H1 (cell line): ENCODE measurements at places on chromosomes 1 and 21.

DNA sequence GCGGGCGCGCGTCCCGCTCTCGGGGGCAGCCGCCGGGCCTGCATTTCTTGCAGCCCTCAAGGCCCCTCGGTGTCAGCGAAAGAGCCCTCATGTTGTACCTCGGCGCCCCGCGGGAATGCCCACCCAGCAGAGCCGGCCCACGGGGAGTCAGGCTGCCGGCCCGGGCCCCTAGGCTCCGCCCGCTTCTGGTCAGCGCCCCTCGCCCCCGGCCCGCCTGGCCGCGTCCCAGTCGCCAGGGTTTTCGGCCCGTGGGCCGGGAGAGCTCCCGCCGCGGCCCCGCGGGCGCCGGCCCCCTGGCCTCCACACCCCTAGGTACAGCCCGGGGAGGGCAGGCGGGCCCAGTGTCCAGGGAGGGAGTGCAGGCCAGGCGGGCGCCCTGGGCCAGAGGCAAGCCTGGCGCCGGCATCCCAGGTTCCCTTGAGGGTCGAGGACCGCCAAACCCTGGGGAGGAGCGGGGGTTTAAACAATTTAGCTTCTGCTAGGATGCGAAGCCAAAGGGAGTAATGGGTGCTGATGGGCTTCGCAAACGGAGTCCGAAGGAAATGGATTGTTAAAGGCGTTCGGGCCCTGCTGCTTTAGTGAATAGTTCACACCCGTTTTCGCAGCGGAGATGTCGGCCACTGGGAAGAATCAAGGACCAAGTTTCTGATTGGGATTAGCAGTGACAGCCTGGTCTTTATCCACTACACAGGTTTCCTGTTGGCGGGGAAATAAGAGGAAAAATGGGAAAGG, 486 bp upstream of the KCNA3 start:
- peak overlapping the region; percentile 51 for H3K4me3 ChIP-seq
- H3K27me3 ChIP-seq = peaks cover 50% of the 10 kb centered on the region
- H3K36me3 ChIP-seq = no peaks in the 10 kb centered on the region
- H3K4me1 ChIP-seq = no peaks in the 10 kb centered on the region

- no peaks in the 10 kb centered on the region for H3K4me1 ChIP-seq
- H3K36me3 ChIP-seq = no peaks in the 10 kb centered on the region
- no peak overlapping the region for H3K4me3 ChIP-seq
- no peaks in the 10 kb centered on the region for H3K27me3 ChIP-seq
- no peak for DNase-seq
- no peak overlapping the region for H3K27ac ChIP-seq
These were observed 200.7 kb downstream of the KCNT2 start for GRCh38 chr1:196407358-196408051.

GRCh38 chr1:48680411-48681035, 96.2 kb downstream of the BEND5 start:
- H3K4me3 ChIP-seq = no peak overlapping the region
- H3K27me3 ChIP-seq = no peaks in the 10 kb centered on the region
- DNase-seq = no peak
- H3K27ac ChIP-seq = no peak overlapping the region
- no peaks in the 10 kb centered on the region for H3K36me3 ChIP-seq
- no peaks in the 10 kb centered on the region for H3K4me1 ChIP-seq

DNA sequence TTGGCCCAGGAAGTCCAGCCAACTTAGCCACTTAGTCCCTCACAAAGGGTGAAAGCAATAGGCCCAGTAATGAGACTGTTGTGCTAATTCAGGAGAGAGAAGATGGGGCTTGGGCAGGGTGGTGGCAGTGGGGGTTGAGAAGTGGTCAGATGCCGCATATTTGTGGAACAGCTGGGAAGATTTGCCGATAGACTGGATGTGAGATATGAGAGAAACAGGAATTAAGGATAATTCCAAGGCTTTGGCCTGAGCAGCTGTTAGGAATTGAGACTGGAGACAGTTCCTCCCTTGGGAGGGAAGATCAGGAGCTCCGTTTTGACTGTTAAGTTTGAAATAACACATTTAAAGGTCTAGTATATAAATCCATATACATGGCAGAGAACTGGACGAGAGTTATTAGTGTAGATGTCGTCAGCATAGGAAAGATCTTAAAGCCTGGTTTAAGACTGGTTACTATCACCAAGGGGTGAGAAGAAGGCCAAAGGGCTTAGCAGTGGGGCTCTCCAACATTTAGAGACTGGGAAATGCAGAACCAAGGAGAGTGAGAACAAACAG, 323.7 kb upstream of the FAM78B start:
- H3K4me1 ChIP-seq = no peaks in the 10 kb centered on the region
- DNase-seq = no peak
- no peaks in the 10 kb centered on the region for H3K27me3 ChIP-seq
- H3K4me3 ChIP-seq = no peak overlapping the region
- no peaks in the 10 kb centered on the region for H3K36me3 ChIP-seq
- no peak overlapping the region for H3K27ac ChIP-seq

GRCh38 chr1:7007902-7008301, 222.6 kb downstream of the CAMTA1 start:
- no peaks in the 10 kb centered on the region for H3K36me3 ChIP-seq
- H3K4me3 ChIP-seq = no peak overlapping the region
- H3K27ac ChIP-seq = no peak overlapping the region
- no peaks in the 10 kb centered on the region for H3K27me3 ChIP-seq
- no peak for DNase-seq

DNA sequence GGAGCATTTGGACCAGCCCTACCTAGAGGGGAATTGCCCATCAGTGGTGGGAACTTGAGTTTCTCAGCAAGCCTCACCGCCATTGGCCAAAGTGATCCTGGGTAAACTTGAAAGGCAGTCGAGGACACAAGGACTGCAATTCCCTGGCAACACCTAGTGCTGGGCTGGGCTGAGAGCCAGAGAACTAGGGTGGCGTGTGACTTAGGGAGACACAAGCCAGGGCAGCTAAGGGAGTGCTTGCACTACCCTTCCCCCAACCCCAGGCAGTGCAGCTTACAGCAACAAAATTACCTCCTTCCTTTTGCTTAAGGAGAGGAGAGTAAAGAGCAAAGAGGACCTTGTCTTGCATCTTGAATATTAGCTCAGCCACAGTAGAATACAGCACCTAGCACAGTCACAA, 176.9 kb upstream of the PRMT6 start:
- H3K36me3 ChIP-seq = no peaks in the 10 kb centered on the region
- no peak overlapping the region for H3K4me3 ChIP-seq
- no peak for DNase-seq

DNA sequence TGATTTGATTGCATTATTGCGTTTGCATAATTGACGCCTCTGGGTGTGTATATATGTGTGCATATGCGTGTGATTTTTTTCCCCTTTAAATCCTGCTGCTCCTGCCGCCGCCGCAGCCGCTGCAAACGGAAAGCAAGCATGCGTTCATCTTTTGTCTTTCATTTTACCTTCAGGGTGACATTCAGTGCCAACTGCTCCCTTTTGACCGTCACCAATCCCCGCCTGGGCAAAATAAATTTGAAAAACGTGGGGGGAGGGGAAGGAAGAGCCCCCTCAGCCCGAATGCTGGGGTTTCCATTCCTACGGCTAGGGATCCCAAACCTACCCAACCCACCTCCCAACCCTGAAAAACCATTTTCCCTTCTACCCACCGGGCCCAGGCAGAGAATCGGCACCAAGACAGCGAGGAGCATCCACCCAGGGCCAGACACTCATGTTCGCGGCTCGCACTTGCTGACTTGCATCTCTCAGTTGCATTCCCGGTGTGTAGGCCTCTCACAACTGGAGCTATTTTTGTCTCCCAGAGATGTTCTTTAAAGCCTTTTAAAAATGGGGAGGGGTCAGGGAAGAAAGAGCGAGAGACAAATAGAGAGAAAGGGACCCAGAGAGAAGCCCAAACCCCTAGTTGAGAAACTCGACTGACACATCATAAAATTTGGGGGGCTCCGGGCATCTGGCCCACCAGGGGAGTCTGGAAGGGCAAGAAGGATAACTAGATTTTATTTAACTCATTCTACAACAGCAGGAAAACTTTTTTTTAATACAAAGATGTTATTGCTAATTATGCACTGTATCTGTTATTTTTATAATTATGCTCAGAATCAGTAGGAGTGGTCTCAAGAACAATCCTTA, 367.1 kb upstream of the ESRRG start:
- peaks cover 2% of the 10 kb centered on the region for H3K4me1 ChIP-seq
- no peaks in the 10 kb centered on the region for H3K36me3 ChIP-seq
- peaks cover 24% of the 10 kb centered on the region for H3K27me3 ChIP-seq
- DNase-seq = peak; percentile 43

DNA sequence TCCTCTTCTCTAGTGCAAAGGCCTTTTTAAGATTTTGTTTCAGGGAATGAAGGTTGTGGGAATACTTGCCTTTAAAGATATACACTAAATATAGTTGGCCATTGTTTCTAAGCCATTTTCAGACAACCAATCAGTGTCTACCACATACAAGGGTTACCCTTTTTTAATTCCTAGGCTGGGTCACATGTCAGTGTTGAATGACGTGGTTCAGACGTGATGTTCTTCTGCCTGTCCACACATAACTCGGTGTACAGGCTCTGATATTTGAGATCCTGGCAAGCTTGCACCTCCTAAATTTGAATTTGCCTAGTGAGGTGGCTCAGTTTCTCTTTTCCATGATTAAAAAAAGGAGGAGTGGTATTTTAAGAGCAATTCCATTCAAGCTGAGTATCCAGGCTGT, 38.8 kb downstream of the DTL start:
- no peaks in the 10 kb centered on the region for H3K27me3 ChIP-seq
- H3K36me3 ChIP-seq = peaks cover 12% of the 10 kb centered on the region
- no peaks in the 10 kb centered on the region for H3K4me1 ChIP-seq
- no peak for DNase-seq

DNA sequence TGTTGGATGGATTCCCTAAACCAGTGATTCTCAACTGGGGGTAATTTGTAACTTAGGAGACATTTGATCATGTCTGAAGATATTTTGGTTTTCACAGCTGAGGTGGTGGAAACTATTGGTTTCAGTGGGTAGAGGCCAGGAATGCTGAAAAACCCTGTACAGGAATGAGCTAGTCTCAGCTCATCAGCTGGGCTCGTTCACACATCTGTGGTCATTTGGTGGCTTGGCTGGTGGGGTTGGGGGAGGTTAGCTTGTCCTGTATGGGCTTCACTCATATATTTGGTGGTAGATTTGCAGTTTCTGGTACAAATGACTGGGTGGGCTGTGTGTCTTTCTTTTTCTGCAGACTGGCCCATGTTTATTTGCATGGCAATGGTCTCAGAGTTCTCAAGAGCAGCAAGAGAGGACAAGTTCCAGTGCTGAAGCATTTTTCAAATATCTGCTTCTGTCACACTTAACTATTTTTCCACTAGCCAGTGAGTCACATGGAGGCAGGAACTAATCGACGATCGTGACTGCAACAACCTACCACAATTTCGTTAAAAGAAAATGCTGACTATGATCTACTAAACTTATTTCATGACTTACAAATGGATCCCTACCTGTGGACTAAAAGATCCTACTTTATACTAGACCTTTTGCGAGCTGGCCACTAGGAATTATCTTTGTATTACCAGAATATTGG, 321.7 kb upstream of the PLXNA2 start:
- no peaks in the 10 kb centered on the region for H3K27me3 ChIP-seq
- H3K27ac ChIP-seq = no peak overlapping the region
- no peaks in the 10 kb centered on the region for H3K4me1 ChIP-seq
- no peak for DNase-seq
- no peak overlapping the region for H3K4me3 ChIP-seq

- no peak for DNase-seq
- H3K27ac ChIP-seq = no peak overlapping the region
- H3K36me3 ChIP-seq = no peaks in the 10 kb centered on the region
- H3K4me1 ChIP-seq = no peaks in the 10 kb centered on the region; the same call in 1 of the 2 replicates
- H3K4me3 ChIP-seq = no peak overlapping the region
These were observed 79.3 kb upstream of the LAMC2 start for GRCh38 chr1:183106746-183107145.

GRCh38 chr1:44084998-44085675, 33.5 kb upstream of the KLF17 start:
- H3K27ac ChIP-seq = no peak overlapping the region
- no peaks in the 10 kb centered on the region for H3K27me3 ChIP-seq
- no peak overlapping the region for H3K4me3 ChIP-seq
- no peak for DNase-seq
- H3K4me1 ChIP-seq = peaks cover 10% of the 10 kb centered on the region

DNA sequence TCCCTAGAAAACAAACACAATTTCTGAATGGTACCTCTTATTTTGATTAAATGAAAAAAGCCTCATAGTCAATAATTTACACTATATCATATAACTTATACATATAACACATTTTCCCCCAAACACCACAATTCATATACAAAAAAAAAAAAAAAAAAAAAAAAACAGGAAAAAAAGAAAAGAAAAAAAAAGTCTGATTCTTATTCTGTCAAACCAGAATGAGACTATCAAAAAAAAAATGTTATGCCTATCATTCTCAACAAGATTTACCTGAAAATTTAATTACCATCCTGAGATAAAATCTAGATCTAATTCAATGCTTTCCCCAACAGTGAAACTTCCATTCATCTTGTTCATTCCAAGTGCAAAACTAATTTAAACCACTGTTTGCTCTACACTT, 86.8 kb downstream of the PCNX2 start:
- H3K4me3 ChIP-seq = no peak overlapping the region
- no peak for DNase-seq
- no peaks in the 10 kb centered on the region for H3K4me1 ChIP-seq
- H3K36me3 ChIP-seq = peaks cover 17% of the 10 kb centered on the region
- no peak overlapping the region for H3K27ac ChIP-seq

GRCh38 chr1:2466270-2466665, 9.8 kb upstream of the PLCH2 start:
- H3K36me3 ChIP-seq = no peaks in the 10 kb centered on the region
- DNase-seq = no peak
- no peak overlapping the region for H3K4me3 ChIP-seq
- H3K27me3 ChIP-seq = no peaks in the 10 kb centered on the region; the same call in 1 of the 2 replicates
- no peaks in the 10 kb centered on the region for H3K4me1 ChIP-seq

DNA sequence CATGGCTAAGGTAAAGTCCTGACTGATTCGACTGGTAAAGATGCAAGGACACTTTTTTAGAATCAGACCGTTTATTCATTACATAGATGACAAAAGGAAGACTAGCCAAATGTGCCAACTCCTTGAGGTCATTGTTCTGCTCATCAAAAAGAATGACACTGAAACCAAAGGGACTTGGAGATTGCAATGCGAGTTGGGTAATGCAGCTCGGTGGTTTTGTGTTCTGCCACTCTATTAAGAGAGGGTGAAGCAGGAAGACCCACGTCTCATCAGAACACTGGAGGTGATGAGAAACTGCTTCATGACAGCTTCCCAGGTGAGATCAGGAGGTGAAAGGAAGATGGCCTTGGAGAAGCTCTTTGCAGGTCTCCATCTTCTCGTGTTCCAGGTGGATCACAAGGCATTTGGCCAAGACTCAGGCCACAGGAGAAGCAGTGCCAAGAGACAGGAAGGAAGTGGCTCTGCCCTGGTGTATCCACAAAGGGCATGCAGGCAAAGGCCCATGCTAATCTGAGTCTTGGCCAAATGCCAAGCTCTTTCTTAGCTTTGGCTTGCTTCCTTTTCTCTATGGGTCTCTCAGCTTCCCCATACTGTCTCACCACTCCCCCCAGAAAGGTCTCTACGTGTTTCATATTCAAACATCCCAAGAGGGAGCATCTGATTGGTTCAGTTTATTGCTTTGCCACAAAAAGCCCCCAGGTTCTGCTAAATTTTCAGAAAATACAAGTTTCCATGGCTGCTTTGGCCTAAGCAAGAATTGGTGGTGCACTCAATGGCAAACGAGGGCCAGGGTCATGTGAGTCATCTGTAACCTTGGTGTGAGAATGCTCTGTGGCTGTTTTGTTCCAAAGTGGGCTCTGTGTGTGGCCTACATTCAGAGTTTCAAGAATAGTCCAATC, 5.7 kb upstream of the CCT8 start:
- H3K4me3 ChIP-seq = no peak overlapping the region
- no peaks in the 10 kb centered on the region for H3K36me3 ChIP-seq
- no peak overlapping the region for H3K27ac ChIP-seq
- H3K4me1 ChIP-seq = no peaks in the 10 kb centered on the region
- no peak for DNase-seq
- no peaks in the 10 kb centered on the region for H3K27me3 ChIP-seq

GRCh38 chr21:19034041-19034440, 630.5 kb upstream of the TMPRSS15 start:
- H3K27me3 ChIP-seq = no peaks in the 10 kb centered on the region
- DNase-seq = no peak
- no peaks in the 10 kb centered on the region for H3K4me1 ChIP-seq
- H3K4me3 ChIP-seq = no peak overlapping the region
